ENCODE measurements at places on chromosomes 2 and 18.
A peak's percentile ranks its signal among the peaks of the same experiment; 100 is the strongest.

DNA sequence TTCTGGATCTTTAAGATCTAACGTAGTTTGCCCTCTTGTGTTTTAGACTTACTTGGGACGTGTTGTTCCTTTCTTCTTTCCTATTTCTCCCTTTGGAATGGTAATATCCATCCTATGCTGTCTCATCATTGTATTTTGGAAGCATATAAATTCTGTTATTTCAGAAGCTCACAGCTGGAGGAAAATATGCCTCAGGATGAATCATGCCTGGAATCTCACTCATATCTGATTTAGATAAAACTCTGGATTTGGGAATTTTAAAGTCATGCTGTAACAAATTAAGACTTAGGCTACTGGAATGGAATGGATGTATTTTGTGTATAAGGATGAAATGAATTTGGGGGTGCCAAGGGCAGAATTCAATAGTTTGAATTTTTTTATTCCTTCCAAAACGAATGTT, 245.2 kb upstream of the GULP1 start:
- DNase-seq: no peak

GRCh38 chr2:16722677-16723076, 57.0 kb upstream of the CYRIA start:
- no peak for DNase-seq

DNA sequence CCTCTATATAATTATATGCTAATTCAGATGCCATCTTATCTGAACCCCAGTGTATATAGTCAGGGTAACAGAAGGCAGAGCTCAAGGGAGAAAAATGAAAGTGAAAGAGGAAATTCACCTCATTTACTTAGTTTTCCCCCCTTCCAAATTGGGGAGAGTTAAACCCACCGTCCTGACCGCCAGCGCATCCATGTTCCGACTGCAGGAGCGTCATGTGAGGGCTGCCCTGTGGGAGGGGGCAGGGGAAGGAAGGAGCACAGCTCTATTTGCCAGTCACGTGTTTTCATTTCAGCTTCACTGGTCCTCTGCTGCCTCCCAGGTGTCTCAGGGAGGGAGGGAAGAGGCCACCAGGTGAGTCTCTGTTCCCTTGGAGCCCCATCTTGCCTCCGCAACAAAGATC, 13.2 kb downstream of the CNNM4 start:
- DNase-seq: no peak

- DNase-seq: no peak
Measured at GRCh38 chr2:68889500-68889899, 18.3 kb upstream of the BMP10 start.

GRCh38 chr18:50334546-50335152, 40.2 kb upstream of the SKA1 start:
- DNase-seq: no peak

GRCh38 chr18:45687621-45688020, 36.4 kb upstream of the SLC14A1 start:
- no peak for DNase-seq

- DNase-seq: no peak
Measured at GRCh38 chr2:7029291-7030059, 112.3 kb downstream of the RNF144A start.

- DNase-seq: no peak
Measured at GRCh38 chr2:191670076-191670475, 7.9 kb upstream of the NABP1 start.

- DNase-seq: no peak
Measured at GRCh38 chr2:27320958-27321543, 1.8 kb downstream of the MPV17 start.

DNA sequence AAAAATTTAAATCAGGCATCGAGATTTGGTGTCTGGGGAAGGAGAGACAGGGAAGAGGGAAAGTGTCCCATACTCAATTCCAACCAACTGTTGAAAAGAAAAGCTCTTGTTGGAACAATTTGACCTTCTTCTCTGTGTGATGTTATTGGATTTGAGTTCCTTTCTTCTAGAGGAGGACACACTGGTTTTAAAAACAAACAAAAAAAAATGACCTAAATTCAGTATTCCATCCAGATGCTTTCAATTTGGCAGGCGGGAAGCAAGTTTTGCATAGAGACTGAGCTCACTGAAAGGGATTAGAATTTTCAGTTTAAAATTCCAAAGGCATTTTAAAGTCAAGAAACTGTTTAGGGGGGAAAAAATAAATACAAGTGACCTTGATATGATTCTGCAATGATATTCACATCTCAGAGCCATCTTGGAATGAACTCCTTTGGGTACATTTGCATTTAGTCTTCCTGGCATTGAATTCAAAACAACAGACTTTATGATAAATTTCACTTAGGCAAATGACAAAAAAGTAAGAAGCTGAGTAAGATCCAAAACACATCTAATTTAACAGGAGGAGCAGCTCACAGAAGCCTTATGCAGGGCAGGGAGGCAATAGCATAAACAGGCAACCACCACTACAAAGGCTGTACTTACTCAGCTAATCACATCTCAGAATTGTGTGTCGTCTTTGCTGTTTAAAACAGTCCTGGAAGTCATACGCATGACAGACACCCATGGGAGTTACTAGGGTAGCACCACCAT, 126.8 kb downstream of the CDH20 start:
- DNase-seq: no peak

DNA sequence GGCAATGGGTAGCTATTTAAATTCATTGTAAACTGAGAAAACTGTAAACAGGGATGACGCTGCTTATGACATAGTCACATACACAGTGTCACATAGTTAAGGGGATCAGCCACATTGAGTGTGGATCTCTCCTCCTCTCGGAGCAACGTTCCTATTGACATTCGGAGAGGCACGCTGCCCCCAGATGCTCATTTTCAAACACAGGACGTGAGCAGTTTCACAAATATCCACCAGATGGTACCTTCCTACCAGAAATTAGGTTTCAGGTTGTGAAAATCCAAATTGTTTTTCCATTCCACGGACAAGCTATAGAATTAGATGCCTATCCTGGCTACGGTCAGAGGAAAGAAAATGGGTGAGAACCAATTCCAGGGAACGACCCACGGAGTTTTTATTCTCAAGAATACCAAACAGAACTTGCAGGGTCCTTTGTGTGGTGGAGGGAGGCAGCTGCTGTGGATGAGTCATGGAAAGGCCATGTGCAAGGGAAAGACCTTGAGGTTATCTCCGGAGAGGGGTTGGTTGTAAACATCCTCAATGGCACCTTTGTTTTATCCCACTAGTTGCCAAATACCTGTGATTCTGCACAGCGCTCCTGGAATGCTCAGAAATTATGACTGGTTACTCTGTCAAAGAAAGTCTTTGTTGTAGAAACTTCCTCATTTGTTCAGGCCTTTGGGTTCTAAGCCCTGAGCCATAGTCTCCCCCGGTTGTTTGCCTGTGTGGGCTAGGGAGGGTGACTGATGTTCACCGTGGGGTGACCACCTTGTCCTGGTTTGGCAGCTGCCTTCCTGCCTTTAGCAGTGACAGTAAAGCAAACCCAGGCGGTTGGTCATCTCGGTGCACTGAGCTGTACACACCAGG, 88.0 kb downstream of the ACTR3 start:
- DNase-seq: no peak

DNA sequence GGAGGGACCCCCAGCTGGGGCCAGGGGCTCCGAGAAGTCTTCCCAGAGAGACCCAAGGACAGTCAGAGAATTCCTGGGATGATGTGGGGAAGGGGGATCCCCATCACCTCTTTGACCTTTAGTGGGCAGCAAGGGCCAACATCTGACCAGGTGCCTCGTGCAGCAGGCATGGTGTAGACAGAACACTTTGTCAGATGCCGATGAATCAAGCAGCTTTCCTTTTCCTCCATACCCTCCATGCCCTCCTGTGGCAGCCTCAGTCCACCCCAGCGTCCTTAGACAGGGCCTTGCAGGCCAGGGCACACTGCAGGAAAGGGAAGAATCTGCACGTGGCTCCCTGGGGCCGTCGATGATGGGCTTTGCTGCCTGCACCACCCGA, 26.3 kb downstream of the GPR55 start:
- DNase-seq: no peak

- DNase-seq: peak; percentile 33
Measured at GRCh38 chr18:13217466-13217961, 1.0 kb upstream of the LDLRAD4 start.

- no peak for DNase-seq
Measured at GRCh38 chr2:46779447-46779941, 136.1 kb downstream of the MCFD2 start.

DNA sequence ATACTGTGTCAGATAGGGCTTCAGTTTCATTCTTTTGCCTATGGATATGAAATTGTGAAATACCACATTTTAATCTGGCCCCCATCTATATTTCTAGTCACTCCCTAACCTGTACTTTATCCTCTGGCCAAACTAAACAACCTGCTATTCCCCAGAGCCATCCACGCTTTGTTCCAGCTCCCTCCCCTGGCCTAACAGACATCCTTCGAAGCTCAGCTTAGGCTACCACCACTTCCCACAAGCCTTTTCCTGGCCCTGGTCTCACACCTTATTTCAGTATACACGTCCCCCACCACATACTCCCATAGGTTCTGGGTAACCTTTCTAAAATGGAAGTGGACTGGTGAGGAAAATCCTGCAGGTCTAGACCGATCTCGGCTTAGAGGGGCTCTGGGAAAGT, 55.4 kb downstream of the MAP4K3 start:
- no peak for DNase-seq

DNA sequence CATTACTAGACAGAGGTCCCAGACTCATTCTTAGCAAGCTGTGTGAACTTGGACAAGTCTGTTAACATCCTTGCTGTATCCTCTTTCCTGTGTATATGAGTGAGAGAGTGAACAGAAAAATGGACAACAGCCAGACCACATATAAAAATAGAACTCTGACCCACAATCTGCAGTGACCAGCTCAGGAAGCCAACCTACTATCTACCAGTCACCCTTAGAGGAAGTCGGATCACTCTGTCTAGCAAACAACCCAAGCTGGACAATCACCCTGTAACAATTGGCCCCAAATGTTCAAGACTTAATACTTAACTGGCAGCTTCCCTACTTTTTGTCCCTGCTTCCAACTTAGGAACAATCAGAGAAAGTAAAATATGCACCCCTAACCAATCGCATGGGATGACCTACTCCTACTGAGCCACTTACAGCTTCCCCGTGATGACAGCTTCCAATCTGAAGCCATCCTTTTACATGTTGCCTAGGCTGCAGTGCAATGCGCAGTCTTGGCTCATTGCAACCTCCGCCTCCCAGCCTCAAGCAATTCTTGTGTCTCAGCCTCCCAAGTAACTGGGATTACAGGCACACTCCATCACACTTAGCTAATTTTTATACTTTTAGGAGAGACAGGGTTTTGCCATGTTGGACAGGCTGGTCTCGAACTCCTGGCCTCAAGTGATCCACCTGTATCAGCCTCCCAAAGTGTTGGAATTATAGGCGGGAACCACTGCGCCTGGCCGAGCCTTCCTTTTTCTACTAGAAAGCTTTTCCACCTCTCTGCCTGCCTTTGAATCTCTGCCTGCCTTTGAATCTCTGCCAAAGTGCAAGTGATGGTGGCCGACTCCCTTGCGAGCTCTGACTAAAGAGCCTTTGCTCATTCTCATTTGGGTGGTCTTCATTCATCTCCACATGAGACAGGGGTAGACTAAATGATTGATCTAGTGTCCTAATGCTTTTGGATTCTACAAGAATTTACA, 158.3 kb upstream of the NDUFV2 start:
- DNase-seq: no peak

DNA sequence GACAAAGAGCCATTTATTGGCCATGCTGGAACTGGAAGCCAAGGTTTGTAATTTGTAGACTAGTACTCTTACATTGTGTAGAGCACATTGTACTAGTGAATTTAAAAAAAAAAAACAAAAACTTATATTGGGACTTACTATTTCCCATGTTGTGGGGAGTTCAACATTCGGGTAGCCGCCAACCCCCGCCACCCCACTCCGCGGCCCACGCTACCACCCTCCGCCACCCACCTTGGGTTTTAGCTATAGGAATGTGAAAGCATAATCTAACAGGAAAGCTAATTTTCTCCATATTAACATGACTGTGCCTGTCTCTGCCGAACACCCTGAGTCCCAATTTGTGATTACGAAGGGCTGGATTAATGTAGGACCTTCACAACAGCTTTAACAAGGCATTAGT, 275.8 kb downstream of the FIGN start:
- DNase-seq: no peak

- no peak for DNase-seq
Measured at GRCh38 chr2:205133544-205133943, 548.8 kb upstream of the NRP2 start.

GRCh38 chr18:37582261-37582660, 16.7 kb upstream of the CELF4 start:
- no peak for DNase-seq

DNA sequence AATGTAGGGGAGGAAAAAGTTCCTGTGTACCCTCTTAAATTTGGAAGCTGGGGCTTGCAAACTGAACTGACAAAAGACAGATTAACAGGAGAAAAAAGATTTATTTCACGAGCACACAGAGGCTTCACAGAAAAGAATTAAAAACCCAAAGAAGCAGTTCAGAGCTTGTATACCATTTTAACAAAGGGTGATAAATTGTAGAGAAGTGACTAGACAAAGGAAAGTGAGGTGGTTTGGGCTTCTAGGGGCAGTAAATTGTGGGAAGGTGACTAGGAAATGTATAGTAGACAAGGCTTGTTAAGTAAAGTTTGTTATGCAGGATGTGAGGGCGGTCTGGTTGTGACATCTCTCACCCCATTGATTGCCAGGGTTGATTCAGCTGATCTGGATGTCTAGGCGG, 53.5 kb upstream of the ZDBF2 start:
- no peak for DNase-seq

DNA sequence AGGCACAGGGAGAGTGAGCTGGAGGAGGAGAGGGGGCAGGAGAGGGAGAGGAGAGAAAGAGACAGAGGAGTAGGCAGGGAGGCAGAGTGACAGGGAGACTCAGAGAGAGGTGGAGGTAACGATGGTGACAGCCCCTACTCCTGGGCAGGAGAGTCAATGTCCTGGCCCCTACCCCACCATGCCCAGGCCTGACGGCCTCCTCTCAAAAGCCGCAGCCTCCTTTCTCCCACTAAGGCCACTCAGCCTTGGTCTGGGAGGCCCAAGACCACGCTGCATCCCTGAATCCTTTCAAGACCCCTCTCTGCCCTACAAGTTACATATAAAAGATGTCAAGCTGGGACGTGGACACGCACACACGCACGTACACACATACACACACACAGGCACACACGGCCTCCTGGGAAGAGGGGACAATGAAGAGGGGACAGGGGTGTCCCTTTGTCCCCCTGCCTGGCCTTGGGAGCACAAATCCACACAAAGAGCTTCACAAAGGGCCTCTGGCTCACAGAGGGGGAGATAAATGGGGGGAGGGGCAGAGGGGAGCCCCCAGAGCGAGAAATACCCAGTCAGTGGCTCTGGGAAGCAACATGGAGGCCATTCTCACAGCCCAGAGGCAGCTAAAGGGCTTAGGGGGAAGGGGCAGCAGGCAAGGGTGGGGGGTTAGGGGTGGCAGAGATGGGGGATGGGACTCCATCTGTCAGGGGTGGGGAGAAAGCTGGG, 19.5 kb upstream of the TNS1 start:
- no peak for DNase-seq

DNA sequence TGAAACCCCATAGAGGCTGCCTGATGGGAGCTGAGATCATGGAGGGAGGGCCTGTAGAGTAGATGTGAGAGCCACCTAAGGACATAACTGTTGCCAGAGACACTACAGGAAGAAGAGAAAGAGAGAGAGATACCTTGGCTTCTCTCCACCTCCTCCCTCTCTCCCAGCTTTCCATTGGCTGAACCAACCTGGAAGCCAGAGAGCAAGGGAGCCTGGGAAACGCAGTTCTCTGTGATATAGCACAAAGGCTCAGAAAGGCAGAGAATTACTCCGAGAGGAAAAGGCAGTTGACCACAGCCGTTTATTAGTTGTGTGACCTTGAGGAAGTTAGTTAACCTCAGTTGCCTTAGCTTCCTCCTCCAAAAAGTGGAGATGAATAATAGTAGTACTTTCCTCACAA, 37.7 kb upstream of the MAT2A start:
- DNase-seq: no peak

GRCh38 chr18:69961718-69962117, 14.0 kb upstream of the CD226 start:
- DNase-seq: no peak
